ENCODE measurements at places on chromosomes 7 and 10.

GRCh38 chr7:2387897-2388636, 15.3 kb upstream of the CHST12 start:
- DNase-seq: no peak

- no peak for DNase-seq
These were observed 10.8 kb downstream of the PRPS1L1 start for GRCh38 chr7:18016547-18017444.

DNA sequence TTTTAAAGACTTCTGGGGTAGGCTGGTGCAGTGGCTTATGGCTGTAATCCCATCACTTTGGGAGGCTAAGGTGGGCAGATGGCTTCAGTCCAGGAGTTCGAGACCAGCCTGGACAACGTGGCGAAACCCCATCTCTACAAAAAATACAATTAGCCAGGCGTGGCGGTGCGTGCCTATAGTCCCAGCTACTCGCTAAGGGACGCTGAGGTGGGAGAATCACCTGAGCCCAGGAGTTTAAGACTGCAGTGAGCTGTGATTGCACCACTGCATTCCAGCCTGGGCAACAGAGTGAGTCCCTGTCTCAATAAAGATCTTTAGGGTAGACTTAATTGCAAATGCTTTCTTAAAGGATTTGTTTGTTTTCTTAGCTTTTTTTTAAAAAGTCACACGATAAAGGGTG, 29.3 kb downstream of the PTPN12 start:
- no peak for DNase-seq

- no peak for DNase-seq
These were observed 890 bp downstream of the ZFYVE27 start for GRCh38 chr10:97737770-97738265.

DNA sequence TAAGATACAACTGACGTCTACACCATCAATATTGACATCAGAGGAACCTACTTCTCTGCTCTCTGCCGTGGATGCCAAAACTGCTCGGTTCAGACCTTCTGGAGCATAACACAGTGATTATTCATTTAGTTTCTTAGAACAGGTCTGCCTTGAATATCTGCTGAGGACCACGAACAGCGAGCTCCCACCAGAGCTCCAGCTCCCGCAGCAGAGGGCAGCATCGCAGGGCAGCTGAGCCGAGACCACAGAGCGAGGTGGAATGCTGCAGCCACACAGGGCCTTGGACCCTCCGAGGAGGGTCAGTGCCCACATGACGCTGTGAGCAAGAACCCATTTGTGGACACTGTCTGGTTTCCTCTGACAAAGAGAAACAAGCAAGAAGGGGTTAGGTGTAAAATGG, 6.8 kb downstream of the VIPR2 start:
- DNase-seq: no peak

- no peak for DNase-seq
These were observed 6.0 kb downstream of the WIPF3 start for GRCh38 chr7:29812185-29812876.

GRCh38 chr7:30566596-30566995, 28.1 kb upstream of the GARS1 start:
- no peak for DNase-seq

- DNase-seq: no peak
These were observed 204.0 kb downstream of the AHR start for GRCh38 chr7:17502213-17503060.

GRCh38 chr10:79445977-79446757, 743 bp upstream of the ZCCHC24 start:
- no peak for DNase-seq

- DNase-seq: no peak
These were observed 264.7 kb downstream of the BAMBI start for GRCh38 chr10:28942012-28942411.

DNA sequence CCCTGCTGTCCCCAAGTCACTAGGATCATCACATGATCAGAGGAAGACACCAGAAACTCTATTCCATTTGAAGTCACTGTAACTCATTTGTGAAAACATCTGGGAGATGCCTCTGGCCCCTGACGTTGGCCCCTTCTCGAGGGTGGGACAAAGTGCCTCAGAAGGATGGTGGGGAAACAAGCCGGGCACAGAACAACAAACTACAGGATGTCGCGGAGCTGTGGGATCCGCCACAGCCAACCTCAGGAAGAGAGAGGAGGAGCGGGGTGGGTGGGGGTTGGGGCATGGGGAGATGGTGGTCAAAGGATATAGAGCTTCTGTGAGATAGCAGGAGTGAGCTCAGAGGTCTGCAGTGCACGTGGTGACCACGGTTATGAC, 265.6 kb upstream of the TCERG1L start:
- DNase-seq: no peak

GRCh38 chr7:150432915-150433892, 17.2 kb upstream of the GIMAP8 start:
- DNase-seq: no peak

DNA sequence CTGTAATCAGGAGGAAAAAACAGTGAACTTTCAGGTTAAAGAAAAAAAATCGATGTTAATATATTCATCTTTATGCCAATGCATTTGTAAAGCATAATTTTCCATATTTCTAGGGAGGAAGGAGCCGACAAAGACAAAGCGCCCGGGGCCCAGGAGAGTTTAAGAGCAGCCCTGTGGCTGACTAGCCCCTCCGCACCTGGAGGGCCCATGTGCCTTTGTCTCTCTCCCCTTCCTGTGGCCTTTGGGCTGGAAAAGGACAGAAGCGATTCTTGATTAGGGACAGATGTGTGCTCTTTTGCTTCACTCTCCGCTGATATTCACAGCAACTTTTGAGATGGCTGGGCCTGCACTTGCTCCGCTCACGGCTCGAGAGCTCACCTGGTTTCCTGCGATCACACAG, 23.1 kb downstream of the DDC start:
- no peak for DNase-seq

DNA sequence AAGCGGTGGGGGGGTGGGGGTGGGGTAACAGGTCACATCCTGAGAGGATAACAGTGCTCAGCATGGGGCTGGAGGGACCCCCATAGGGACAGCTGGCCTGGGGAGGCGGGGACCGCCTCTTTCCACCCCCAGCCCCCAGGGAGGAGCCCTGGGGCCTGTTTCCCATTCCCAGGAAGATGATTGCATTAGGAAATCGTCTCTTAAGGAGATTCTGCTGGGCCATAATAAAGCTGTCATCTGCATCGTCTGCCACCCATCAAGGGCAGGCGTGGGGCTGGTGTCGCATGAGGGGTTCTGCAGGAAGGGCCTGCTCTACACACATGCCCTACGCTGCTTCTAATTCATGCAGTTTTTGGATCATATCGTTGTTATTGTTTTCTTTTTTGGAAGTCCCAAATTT, 17.2 kb downstream of the RET start:
- no peak for DNase-seq

DNA sequence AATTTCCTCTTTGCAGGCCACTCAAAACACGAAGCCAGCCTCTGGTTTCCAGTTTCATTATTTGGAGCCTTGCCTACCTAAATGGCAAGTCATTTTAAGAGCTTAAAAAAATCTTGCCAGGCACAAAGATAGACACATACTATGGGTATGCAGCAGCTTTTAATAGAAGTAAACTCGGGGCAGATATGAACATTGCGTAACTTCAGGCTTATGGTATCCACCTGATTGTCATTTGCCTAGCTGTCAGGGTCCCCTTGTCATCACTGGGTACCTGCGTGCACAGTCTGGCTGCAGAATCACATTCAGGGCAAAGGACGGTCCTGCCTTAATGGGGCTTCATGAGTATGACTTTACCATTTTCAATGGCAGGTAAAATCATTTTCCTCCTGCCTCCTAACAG, 466.1 kb upstream of the NRP1 start:
- DNase-seq: no peak

- peak; percentile 61 for DNase-seq
These were observed 70.0 kb upstream of the FAM13C start for GRCh38 chr10:59432207-59432900.

DNA sequence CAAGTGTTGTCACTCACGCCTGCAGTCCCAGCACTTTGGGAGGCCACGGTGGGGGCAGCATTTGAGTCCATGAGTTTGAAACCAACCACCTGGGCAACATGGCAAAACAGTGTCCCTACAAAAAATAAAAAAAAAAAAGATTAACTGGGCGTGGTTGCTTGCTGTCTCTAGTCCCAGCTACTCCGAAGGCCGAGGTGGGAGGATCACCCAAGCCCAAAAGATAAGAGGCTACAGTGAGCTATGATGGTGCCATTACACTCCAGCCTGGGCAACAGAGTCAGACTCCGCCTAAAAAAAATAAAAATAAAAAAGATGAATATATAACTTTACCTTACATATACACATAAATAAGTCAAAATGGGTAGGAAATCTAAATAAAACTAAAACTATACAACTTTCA, 2.5 kb upstream of the LMOD2 start:
- DNase-seq: no peak

DNA sequence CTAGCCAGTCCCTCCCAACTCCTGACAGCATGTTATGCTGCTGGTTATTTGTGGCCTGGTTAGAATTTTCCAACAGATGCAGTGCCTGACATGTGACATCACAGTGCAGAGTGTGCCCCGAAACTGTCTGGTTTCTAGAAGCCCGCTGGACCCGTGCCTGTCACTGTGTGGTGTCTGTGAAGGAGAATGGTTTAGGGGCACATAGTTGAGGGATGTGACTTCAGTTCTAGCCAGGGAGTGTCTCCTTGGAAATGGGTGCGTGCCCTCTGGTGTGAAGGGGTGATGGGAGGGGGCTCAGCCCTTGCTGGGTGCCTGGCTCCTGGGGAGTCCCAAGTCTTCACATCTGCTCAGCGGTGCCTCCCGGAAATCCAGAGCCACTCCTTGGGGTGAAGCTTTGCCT, 303.6 kb downstream of the GLRX3 start:
- no peak for DNase-seq

DNA sequence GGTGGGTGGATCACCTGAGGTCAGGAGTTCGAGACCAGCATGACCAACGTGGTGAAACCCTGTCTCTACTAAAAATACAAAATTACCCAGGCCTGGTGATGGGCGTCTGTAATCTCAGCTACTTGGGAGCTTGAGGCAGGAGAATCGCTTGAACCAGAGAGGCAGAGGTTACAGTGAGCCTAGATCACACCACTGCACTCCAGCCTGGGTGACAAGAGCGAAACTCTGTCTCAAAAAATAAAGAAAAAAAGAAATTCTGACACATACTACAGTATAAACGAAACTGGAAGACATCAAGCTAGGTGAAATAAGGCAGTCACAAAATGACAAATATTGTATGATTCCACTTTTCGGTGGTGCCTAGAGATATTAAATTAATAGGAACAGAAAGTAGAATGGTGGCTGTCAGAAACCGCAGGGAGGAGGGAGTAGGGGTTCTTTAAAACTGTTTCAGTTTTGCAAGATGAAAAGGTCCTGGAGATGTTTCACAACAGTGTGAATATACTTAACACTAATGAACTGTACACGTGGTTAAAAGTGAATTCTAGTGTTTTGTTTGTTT, 23.2 kb downstream of the PILRA start:
- no peak for DNase-seq

GRCh38 chr7:37065779-37066271, 341.5 kb upstream of the AOAH start:
- peak; percentile 99 for DNase-seq

DNA sequence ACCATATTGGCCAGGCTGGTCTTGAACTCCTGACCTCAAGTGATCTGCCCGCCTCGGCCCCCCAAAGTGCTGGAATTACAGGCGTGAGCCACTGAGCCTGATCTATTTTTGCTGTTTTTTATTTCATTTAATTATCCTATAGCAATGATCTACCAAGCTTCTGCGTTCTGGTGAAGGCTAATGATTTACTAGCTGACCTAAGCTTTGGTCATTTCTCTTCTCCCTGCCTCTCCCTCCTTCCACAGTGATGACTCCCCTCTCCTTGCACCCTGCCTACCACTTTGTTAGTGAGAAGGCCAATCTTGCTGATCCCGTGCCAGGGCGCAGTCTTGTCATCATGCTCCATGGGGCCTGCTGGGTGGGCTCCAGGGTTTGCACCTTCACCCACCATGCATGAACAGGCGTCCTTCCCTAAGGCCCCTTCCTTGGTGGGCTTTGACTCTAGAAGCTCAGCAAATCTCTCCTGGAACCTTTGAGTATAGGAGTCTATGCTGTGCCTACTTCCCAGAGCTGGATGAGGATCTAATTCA, 11.9 kb upstream of the ZCCHC24 start:
- DNase-seq: no peak

- DNase-seq: no peak
These were observed 5.0 kb downstream of the CXCL12 start for GRCh38 chr10:44379907-44380306.

DNA sequence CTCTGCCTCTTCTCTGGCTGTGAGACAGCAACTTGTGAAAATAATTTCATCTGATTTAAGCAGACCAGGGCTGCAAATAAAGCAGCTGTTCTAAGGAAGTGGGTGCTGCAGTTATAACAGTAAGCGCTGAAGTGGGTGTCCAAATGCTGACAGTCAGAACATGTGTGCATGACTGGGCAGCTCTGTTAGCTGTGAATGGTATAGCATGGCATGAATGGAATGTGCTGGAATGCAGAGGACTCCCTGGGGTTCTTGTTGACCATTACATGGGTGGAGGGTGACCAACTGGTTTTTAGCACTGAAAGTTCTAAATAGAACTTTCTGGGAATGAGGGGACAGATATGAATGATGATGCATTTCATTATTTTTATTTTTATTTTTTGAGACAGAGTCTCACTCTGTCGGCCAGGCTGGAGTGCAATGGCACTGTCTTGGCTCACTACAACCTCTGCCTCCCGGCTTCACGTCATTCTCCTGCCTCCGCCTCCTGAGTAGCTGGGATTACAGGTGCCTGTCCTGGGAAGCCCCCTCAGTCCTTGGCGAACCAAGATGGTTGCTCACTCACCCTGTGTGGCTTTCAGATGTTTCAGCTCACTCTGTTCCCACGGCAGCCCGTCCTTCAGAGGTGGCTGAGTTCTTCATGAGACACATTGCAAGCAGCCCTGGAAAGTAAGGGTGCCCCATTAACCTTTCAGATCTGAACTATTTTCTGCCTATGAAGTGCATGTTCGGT, 319.8 kb upstream of the PHYHIPL start:
- DNase-seq: peak; percentile 100

DNA sequence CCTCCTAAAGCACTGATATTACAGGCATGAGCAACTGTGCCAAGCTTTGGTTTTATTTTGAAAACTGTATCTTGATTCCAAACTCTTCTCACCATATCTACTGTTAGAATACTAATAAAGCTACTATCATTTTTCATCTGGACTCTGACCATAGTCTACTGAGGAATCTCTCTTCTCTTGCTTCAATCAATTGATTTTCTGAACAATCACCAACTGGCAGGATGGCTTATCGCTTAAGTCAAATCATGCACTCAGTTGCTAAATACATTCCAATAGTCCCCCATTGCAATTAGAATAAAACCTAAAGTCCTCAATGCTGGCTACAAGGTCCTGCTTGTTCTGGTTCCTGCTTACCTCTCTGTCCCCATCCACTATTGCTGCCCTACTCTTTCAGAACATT, 2.3 kb upstream of the APBB1IP start:
- no peak for DNase-seq

DNA sequence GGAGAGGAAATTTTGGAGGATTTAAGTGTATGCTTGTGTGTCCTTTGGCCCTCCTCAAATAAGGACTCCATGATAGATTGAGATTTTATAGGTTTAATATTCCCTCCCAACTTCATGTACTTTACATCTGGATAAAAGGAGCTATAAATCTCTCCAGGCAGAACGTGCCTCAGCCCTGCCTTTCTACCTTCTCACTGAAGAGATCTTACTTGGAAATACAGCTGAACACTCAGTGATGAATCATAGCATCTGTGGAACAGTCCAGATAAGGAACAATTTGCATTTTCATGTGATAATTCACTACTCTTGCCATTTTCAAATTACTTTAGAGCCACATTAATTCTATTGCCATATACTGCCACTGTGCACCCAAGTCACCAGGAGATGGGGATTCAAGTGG, 364.6 kb upstream of the PODXL start:
- DNase-seq: no peak

GRCh38 chr10:97515271-97515978, 16.7 kb downstream of the UBTD1 start:
- no peak for DNase-seq

Measured in LHCN-M2 (cell line).